ENCODE measurements at places on chromosomes 3 and 15.

- DNase-seq: no peak
Measured at GRCh38 chr15:39435244-39435643, 145.6 kb upstream of the THBS1 start.

DNA sequence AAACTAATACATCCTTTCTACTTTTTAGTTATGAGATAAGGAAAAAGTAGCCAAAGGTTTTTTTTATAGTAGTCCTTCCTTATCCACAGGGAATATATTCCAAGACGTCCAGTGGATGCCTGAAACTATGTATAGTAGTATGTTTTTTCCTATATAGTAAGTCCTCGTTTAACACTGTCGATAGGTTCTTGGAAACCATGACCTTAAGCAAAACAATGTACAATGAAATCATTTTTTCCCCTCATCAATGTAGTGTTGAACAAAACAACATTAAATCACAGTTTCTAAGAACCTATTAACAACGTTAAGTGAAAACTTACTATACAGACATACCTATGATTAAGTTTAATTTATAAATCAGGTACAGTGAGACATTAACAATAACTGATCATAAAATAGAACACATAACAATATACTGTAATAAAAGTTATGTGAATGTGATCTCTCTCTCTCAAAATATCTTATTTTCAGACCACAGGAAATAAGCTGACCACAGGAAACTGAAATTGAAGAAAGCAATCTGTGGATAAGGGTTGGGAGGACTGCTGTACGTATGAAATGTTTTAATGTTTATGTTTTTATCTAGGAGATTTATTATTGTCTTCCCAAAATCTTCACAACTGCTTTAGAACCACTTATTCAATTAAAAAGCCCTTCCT is 20.6 kb downstream of the COPS2 start:
- no peak for DNase-seq

DNA sequence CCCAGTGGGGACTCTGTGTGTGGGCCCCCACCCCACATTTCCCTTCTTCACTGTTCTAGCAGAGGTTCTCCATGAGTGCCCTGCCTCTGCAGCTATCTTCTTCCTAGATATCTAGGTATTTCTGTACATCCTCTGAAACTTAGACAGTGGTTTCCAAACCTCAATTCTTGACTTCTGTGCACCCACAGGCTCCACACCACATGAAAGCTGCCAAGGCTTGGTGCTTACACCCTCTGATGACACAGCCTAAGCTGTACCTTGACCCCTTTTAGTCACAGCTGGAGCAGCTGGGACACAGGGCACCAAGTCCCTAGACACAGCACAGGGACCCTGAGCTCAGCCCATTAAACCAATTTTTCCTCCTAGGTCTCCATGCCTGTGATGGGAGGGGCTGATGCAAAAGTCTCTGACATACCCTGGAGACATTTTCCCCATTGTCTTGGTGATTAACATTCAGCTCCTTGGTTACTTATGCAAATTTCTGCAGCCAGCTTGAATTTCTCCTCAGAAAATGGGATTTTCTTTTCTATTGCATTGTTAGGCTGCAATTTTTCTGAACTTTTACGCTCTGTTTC is 304.5 kb downstream of the OTOL1 start:
- no peak for DNase-seq

DNA sequence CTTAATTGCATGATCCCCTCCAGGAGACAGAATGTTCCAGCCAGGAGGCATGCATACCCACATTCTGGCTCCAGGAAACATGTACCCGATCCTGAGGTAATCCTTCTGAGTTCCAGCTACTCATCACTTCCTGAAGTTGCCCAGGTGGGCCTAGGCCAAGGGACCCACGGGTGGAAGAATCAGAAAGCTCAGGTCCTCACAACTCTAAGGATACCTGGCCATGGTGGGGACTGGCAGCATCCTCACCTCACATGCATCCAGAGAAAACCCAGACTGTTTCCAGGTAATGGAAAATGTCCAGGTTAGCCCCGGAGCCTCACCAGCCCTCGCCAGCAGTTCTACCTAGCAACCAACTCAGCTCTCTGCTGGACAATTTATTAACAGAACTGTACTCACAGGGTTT is 78.2 kb downstream of the DAPK2 start:
- DNase-seq: no peak

- DNase-seq: no peak
Measured at GRCh38 chr3:32556332-32556731, 14.3 kb downstream of the DYNC1LI1 start.

DNA sequence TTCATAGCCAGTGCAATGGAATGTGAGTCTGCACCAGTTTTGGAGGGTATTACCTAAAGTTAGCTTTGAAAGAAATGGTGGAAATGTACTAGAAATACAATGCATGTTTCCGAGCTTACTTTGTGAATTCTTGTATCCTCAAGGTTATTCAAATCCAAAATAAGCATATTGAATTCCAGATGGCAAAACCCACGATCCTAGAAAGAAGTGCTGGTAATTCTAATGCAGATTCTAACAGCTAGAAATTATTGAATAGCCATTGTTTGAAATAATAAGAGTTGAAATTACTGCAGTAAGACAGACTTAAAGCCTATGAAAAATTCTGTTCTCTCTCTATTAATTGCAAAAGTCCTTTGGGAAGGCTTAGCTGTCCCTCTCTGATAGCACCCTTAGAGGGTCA is 258.4 kb downstream of the CHL1 start:
- DNase-seq: no peak

DNA sequence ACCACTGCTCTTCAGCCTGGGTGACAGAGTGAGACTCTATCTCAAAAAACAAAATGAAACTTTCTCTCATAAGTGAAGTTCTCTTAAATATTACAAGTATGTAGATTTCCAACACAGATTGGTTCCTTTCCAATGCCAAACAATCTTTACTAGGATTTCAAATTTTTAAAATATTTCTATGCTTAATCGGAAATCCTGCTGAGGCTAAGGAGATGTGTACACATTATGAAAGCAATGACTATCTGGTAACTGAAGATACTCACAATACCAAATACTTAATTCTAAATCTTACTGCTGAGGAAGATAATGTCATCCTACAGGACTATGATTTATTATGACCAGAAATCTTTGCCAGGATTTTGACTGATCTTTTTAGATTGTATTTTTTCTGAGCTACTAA is 255.6 kb upstream of the ZNF717 start:
- DNase-seq: no peak

- DNase-seq: no peak
Measured at GRCh38 chr3:20173844-20174410, 12.1 kb downstream of the SGO1 start.

DNA sequence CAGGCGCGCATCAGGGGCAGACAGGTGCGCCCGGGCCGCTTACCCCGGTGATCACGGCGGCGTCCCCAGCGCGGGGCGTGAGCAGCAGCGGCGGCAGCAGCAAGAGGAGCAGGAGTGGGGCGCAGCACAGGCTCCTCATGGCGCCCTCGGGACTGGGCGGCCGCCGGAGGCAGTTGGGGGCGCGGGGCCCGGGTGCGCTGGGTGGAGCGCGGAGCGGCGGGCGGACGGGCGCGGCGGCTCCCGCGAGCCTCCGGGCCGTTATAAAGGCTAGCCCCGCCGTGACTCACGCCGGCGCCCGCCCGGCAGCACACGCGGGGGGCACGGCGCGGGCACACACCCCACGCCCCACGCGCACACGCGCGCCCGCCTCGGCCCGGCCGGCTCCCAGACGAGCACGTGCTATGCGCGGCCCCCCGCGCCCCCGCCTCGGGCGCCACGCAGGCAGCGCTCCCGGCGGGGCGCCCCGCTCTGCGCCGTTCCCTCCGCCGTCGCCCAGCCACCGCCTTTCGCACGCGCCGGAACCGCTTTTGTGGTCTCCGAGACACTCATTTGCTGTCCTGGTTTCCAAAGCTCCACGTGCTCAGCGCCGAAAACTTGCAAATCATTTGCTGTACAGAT is at the start of gene PROK2:
Gene PROK2 (minus strand): TSS at position 235 of the 618 bp plus-strand sequence. CDS start 96 bp downstream, at position 139.
- no peak for DNase-seq

GRCh38 chr3:62131620-62132019 is 241.7 kb downstream of the FEZF2 start:
- no peak for DNase-seq

GRCh38 chr3:138785951-138786350 is 48.8 kb downstream of the PIK3CB start:
- DNase-seq: no peak

- no peak for DNase-seq
Measured at GRCh38 chr15:48866141-48866563, 11.8 kb upstream of the EID1 start.

- DNase-seq: no peak
Measured at GRCh38 chr3:105967117-105967516, 98.3 kb upstream of the CBLB start.

- DNase-seq: no peak
Measured at GRCh38 chr15:67785431-67785830, 39.9 kb upstream of the SKOR1 start.

- no peak for DNase-seq
Measured at GRCh38 chr3:175735866-175736265, 876.7 kb downstream of the NAALADL2 start.

DNA sequence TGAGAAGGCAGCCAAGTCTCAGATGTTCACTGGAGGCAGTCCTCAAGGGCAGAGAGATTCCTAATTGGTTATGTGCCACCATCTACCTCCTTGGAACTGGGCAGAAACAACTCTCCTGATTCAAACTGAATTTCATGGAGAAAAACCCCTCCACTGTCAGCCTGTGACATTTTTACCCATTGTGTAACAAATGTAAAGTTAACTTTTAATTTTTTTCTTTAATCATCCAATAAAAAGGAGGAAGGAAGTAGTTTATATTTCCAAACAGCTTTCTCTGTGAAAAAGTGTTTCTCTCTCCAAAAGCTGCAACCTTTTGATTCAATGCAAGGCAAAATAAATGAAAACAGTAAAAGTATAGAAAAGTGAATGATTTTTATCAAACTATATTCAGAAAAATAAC is 510 bp upstream of the COLQ start:
- DNase-seq: no peak

GRCh38 chr3:123453675-123454074 is 4.8 kb upstream of the ADCY5 start:
- no peak for DNase-seq

DNA sequence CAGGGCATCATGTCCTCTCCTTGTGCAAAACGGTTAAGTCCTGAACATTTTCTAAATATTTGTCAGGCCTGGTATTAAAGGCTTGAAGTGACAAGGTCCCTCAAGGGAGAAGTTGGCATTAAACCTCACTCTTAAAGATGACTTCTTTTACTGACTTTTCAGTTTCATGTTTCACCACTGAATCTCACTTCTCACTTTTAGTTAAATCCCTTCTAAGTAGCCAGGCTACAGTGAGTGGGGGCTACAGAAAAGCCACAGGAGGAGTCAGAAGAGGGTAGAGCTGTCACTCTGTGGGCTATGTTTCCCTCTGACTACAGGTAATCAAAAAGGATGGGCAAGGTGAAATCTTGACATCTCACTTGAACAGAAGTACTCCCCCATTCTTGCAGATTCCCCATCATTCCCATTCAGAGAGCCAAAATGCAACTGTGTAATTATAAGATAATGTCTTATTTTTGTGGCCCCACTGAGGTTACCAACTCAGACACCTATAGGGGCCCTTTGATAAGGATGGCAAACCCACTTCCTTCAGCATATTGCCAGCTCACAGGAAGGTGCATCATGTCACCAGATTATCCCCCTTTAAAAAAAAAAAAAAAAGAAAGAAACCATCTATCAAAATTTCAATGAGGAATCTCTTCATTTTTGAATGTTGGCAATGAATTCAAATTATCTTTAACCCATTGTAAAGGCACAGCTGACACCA is 790.1 kb upstream of the CFAP20DC start:
- no peak for DNase-seq

- no peak for DNase-seq
Measured at GRCh38 chr15:85604194-85604593, 190.5 kb downstream of the KLHL25 start.

DNA sequence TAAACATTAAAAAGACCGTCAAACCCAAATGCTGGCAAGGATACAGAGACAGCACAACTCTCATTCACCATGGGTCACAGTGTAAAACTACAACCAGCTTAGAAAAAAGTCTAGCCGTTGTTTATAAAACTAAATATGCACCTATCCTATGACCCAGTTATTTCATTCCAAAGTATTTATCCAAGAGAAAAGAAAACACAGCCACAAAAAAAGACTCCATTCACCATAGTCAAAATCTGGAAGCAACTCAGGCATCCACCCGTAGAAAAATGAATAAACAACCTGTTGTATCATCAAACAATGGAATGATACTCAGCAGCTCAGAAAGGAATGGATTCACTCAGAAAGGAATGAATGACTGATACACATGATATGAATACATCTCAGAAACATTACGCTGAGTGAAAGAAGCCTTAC is 28.6 kb downstream of the PLD1 start:
- no peak for DNase-seq
